A172 (cell line): ENCODE measurements at places on chromosomes 11 and 22. TPM values are rescaled to one million over a fixed set of nuclear protein-coding genes. Genes with fewer than 3 reads are reported as not detected.

GRCh38 chr11:30666817-30667216 is 80.7 kb upstream of the MPPED2 start:
- DNase-seq = no peak

DNA sequence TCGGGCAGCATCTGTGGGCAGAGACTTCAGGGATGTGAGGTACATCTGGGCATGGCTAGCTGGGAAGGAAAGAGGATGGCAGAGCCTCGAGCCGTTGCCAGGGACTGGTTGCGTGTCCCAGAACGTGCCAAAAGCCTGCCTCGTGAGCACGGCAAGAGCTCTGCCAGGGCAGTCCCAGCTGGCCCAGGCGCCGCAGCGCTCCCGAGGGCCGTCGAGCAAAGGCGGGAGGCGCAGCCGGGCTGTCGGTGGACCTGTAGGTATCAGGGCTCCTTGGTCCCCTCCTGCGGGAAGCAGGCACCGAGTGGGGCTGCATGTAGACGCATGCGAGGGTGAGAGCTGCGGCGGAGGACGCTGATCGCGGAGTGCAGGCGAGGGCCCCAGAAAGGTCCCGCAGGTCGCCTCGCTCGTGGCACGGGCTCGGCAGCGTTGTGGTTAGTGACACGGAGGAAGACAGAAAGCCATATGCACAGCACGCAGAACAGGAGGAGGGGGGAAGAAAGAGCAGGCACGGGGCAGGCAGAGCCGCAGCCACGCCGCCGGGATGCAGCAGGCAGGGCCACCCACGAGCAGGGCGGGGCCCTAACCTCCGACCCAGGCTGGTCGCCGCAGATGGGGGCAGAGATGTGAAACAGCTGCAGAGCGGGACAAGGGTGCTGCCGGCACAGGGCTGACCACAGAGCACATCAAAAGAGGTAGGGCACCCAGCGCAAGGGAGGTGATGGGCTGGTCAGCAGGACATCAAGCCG is 18.0 kb downstream of the LSP1 start:
- DNase-seq = no peak

GRCh38 chr22:47139790-47140119 is 377.3 kb downstream of the TBC1D22A start:
- DNase-seq = no peak

GRCh38 chr22:23580576-23581259 is 628 bp upstream of the IGLL1 start:
- no peak for DNase-seq

GRCh38 chr11:46240861-46241260 is 36.6 kb upstream of the CREB3L1 start:
- DNase-seq = no peak

- peak; percentile 97 for DNase-seq
These were observed 6.7 kb downstream of the IL18 start for GRCh38 chr11:112156956-112157766.

Gene OR4D5
- not detected in 2 replicates for total RNA-seq
